ENCODE measurements at places on chromosomes 1 and 21.
A peak's percentile ranks its signal among the peaks of the same experiment; 100 is the strongest.

DNA sequence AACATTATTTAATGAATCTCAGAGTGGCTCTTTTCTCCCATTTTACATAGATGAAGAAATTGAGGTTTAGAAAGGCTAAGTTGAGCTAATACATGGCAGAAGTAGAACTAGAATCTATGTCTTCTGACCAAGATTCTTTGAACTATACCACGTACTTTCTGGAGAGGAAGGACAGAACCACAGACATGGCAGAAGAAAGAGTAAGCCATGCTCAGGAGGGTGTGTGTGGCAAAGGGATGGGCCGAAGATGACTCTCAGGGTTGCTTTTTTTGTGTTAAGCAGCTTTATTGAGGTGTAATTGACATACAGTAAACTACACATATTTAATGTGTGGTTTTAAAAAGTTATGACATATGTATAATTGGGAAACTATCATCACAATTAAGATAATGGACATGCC is 69.5 kb downstream of the PEX14 start:
- DNase-seq = no peak

DNA sequence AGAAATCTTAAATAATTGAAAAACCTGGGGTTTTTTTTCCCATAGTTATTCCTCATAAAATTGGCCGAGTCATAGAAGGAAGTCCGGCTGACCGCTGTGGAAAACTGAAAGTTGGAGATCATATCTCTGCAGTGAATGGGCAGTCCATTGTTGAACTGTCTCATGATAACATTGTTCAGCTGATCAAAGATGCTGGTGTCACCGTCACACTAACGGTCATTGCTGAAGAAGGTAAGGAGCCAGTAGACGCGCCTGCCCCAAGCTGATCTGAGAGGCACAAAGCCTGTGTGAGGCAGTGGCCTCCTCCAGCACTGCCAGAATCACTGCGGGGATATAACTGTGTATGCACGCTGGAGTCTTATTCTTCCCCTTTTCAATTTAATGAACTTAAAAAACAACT is 100.3 kb downstream of the PHTF1 start:
- DNase-seq = no peak

- DNase-seq = no peak
Observed at GRCh38 chr1:205914730-205915129, 28.5 kb downstream of the SLC26A9 start.

GRCh38 chr1:81377406-81377805 is 423.3 kb upstream of the ADGRL2 start:
- DNase-seq = peak; percentile 7

GRCh38 chr1:83561346-83561745 is 437.6 kb downstream of the TTLL7 start:
- DNase-seq = no peak

DNA sequence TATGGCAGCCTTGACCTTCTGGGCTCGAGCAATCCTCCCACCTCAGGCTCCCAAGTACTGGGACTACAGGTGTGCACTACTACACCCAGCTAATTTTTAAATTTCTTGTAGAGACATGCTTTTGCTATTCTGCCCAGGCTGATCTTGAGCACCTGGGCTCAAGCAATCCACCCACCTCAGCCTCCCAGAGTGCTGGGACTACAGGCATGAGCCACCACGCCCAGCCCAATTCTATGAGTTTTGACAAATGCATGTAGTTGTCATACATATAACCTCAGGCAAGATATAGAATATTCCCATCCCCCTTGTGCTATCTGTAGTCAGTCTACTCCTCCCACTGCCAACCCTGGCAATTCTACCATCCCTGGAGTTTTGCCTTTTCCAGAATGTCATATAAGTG is 38.7 kb upstream of the TTC22 start:
- DNase-seq = no peak

GRCh38 chr1:156421939-156422601 is 53.1 kb downstream of the RHBG start:
- DNase-seq = no peak

DNA sequence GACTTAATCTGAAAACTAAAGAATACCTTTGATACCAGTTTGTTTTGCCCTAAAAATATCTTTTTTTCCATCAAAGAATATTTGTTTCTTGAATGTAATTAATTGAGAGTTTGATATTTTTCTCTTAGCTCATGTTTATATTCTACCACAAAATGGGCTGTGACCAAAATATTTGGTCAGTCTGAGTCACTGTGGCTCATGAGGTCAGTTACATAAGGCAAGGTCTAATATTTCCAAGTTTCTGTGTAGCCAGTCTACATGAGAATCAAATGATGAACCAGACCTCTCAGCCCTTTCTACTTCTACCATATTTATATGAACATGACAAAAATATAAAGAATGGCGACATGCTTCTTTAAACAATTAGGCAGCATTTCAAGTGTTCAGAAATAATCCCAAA is 83.0 kb upstream of the IVNS1ABP start:
- no peak for DNase-seq

DNA sequence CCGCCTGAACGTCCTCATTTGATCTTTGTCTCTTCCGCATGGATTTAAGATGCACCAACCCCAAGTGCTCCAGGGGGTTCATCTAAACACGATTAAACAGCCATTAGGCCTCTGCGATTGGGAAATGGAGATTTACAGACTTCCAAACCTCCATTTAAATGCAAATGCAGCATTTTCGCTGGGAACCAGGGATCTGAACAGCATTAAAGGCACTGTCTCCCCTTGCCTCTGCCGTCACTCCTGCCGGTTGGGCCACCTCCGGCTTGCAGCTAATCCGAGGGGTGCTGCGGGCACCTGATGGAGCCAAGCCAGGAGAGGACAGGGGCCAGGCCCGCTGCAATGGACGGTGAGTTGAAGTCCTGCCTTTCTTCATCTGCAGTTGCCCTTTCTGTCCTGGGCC is 70.3 kb upstream of the KLHDC7A start:
- no peak for DNase-seq

DNA sequence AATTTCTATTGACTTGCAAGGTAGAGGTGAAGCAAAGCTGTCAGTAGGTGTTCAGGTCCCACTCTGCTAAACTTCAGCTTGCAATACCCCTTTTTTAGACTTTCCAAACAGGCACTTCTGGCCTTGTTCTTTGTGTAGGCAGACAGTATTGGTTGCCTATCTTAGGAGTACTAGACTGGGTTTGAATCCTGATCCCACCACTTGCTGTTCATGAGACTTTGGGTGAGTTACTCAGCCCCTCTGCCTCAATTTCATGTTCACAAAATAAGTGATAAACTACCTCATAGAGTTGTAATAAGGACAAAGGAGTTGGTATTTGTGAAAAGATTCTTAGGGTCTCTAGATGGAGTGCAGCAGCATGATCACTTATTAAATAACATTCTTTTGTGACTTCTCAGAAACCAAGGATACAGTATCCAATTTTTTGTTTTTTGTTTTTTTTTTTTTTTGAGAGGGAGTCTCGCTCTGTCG is 5.2 kb downstream of the RCC1 start:
- DNase-seq = no peak

- DNase-seq = no peak
Observed at GRCh38 chr1:9654834-9655723, 3.5 kb downstream of the PIK3CD start.

DNA sequence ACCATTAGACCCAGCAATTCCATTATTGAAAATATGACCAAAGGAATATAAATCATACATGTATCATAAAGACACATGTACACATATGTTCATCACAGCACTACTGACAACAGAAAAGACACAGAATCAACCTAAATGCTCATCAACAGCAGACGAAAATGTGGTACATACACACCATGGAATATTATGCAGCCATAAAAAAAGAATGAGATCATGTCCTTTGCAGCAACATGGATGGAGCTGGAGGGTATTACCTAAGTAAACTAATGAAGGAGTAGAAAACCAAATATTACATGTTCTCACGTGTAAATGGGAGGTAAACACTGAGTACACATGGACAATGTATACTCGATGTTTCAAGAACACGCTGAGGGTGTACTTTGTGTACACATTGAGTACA is 15.9 kb downstream of the AKT3 start:
- DNase-seq = no peak

DNA sequence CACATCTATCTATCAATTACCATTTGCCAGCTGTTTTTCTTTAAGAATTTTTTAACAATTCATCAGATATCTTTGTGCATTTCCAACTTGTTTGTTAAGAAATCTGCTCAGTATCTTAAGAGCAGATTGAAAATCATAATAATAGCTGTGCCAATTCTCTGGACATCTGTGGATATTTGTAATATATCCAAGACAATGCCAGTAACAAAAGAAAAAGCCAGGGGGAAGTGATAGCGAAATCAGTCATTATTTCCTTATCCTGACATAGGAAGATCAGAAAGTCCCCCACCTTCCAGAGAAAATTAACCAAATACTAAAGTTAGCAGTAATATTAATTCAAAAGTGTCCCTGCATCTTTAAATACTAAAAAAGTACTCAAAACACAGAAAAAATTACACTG is 217.1 kb downstream of the RERE start:
- no peak for DNase-seq

DNA sequence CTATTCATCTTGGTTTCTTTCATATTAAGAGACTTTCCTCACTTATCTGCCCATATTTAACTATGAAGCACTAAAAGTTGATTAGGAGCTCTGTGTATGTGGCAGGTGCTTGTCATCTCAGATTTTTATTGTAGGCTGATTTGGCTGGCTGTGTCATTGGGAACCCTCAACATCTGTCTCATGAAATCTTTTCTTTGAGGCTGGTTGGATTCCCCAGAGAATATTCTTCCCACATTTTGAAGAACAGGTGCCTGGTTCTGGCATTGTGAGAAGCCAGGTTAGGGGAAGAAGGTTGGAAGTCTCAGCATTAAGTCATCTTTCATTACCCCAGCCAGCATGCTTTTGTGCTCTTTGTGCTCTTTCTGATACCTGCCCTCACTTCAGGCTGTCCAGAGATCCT is 37.1 kb downstream of the EEIG2 start:
- no peak for DNase-seq

- DNase-seq = no peak
Observed at GRCh38 chr1:156998301-156998700, 47.2 kb downstream of the ARHGEF11 start.

- no peak for DNase-seq
Observed at GRCh38 chr1:82145656-82146055, 344.9 kb downstream of the ADGRL2 start.

DNA sequence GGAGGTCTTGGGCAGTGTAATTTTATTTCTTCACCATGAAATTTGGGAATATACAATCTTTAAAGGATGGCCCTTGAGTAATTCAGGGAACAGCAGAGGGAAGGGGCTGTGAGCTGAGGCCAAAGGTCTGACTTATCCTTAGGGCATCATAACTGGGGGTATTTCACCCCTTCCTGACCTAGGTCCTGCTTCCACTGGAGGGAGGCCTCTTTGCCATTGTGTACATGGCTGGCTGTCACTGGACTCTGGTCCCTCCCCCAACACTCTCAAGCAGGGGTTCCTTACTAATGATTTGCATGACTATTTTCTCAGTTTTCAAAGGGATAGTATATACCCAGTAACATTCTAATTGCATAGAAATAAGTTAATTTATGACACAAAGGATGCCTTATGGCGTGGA is 7.2 kb upstream of the PSRC1 start:
- no peak for DNase-seq

GRCh38 chr1:46523496-46524353 is 27.7 kb downstream of the KNCN start:
- no peak for DNase-seq

GRCh38 chr1:203926025-203926540 is 64.7 kb downstream of the SNRPE start:
- no peak for DNase-seq

DNA sequence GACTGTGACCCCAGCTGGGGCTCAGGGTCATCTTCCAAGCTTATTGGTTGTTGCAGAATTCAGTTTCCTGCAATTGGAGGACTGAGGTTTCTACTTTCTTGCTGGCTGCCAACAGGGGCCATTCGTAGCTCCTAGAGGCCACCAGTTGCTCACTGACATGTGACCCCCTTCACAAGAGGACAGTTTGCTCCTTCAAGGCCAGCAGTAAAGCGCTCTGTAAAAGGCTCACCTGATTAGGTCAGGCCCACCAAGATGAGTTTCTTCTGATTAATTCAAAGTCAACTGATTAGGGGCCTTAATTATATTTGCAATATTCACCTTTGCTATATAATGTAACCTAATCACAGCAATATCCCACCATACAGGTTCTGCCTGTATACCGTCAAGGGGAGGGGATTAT is 68.9 kb downstream of the SLC9A1 start:
- DNase-seq = no peak

DNA sequence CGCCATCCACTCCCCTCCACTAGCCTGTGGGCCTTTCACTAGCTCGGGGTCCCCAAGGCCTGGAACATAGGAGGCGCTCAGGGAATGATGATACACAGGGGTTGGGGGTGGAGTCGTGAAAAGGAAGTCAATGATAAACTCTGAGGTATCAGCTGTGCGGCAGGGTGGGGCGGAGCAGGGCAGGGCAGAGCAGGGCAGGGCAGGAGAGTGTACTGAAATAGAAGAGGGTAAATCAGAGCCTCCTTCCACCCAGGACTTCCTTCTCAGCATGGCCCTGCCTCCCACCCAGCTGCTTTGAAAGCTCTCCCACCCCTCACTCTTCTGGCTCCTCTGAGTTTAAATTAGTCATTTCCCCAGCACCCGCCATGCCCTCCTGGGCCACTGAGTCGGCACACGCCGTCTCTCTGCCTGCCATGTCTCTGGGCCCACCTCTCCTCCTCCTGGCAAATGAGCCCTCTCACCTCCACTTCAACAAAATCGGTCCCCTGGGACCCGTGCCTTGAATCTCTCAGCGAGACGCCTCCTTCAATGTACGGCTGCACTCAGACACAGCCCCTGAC is 16.9 kb downstream of the CAPZB start:
- peak; percentile 84 for DNase-seq

DNA sequence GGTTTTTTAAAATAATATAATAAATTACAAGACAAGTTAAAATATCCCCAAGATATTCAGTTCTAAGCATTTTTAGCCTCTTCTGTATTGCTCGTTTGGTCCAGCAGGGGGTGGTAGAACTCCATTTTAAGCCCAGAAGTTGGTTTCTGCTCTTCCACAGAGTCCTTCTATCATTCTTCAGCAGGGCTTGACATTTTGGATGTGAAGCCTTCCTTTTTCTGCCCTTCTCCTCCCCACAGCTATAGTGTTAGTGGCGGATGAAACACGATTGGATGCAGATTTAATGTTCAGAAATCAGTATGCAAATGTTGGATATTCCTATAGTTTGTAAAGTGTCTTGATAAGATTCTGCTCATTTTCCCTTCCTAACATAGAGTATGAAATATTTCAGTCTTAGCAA is 1.4 kb downstream of the NCAM2 start:
- peak; percentile 1 for DNase-seq

GRCh38 chr1:164602480-164603093 is 43.6 kb downstream of the PBX1 start:
- no peak for DNase-seq

DNA sequence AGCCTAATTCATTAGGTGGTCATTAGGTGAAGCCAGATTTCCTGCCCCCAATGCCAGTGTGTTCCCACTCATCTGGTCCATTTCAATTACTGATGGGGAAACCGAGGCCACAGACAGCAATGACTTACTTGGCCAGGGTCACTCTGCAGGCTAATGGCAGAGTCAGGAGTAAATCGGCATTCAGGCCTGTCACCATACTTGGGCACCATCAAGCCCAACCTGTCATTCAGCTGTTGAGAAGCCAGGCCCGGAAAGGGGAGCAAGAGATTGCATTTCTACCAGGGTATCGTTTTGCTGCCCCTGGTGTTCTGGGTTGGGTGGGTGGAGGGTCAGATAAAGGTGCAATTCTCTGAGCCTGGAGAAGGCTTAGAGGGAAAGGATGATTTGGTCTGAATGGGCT is 8.0 kb upstream of the TMEM61 start:
- DNase-seq = no peak

GRCh38 chr1:183989078-183989577 is 48.4 kb downstream of the COLGALT2 start:
- DNase-seq = no peak
